A549 treated with dexamethasone at 1 μM for 4 hours (cell line): ENCODE measurements at places on chromosomes 13 and 19. TPM values are rescaled to one million over a fixed set of nuclear protein-coding genes. Genes with fewer than 3 reads are reported as not detected.

DGKH gene
- total RNA-seq = 5.1 to 7.9 TPM (median 7.3 TPM) in 5 replicates

KL gene
- 0.03 to 0.06 TPM (median 0.04 TPM) in 4 of 5 replicates, not detected in the other for total RNA-seq

NOVA2 gene
- 1.0 to 1.7 TPM (median 1.3 TPM) in 5 replicates for total RNA-seq

IL4I1 gene
- 0.40 to 0.94 TPM (median 0.62 TPM) in 5 replicates for total RNA-seq

GRIK5 gene
- 0.21 to 0.85 TPM (median 0.43 TPM) in 5 replicates for total RNA-seq
